ENCODE measurements at places on chromosomes 1 and 21.

DNA sequence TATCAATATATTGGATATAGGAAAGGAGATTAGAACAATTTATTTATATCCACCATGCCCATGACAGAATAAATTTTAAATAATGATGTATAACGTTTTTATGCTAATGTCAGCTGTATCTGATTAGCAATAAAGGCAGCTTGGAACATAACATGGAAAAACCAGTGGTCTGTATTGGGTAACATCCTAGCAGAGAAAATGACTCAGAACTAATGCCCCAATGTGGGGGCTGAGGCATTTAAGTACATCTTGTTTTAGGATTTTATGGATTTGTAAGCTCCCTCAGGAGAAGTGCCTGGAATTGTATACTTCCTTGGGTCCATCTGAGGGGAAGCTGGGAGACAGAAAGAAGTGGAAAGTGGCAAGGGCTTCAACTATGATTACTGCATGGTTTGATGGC, 82.3 kb downstream of the HMCN1 start:
- DNase-seq, result no peak

GRCh38 chr21:44317871-44318270, 18.0 kb downstream of the PFKL start:
- no peak for DNase-seq

DNA sequence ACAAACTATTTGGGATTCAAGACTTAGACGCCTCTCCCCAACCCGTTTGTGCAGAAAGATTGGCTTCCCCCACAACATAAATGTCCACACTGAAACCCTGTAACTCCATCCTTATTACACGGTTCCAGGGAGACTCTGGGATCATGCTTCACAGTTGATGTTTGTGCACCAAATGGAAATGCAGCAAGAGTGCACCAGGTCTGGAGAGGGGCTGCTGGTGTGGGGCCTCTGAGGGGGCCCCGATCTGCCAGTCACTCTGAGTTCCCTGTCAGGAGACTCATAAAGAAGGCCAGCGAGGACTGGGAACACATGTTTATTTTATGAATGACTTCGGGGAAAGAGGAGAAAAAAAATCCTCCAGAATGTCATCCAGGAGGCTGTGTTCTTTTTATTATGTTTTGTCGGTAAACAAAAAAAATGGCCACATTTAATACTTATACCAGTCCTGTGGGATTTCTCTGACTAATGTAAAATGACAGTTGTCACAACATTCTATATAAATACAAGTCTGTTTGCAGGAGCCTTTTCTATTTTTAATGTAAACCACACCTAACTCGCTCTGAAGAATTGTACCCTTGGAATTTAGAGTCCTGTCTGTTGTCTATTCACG, 439.1 kb upstream of the VAMP3 start:
- no peak for DNase-seq

DNA sequence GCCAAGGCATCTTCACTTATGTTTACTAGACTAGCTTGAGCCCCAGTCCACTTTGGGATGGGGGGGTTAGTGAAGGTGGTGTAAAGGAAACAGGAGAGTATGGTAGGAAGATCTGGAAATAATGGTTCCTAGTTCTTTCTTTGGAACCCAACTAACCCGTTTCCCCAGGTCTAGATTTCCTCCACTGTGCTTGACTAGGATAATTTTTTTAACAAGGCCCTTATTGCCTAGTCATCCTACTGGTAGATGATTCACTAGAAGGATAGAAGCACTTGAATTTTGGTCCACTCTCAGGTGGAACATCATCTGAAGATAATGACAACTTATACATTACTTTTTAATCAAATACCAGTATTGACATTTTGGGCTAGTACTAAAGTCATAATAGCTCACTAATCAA, 45.9 kb upstream of the MYOCOS start:
- no peak for DNase-seq

DNA sequence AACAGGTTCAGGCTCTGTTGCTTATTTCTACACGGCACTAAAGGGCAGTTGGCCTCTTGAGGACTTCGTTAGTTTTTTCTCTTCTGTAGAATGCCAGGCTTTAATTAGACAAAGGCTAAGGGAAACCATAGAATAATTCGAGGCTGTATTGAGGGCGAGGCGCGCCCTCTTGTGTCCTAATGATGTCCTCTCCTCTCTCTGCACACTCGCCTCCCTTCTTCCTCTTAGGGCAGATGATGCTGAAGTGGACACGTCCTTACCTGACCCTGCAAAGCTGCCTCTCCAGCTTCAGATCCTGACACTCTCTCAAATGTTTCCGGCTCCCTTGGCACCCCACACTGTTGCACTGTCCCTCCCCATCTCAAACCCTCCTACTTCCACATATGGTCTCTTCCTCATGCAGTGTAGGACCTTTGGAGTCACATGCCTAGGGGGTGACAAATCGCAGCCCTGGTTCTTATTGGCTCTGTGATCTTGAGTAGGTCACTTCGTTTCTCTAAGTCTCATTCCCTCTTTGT, 1.9 kb upstream of the ZSCAN20 start:
- peak; percentile 95 for DNase-seq

DNA sequence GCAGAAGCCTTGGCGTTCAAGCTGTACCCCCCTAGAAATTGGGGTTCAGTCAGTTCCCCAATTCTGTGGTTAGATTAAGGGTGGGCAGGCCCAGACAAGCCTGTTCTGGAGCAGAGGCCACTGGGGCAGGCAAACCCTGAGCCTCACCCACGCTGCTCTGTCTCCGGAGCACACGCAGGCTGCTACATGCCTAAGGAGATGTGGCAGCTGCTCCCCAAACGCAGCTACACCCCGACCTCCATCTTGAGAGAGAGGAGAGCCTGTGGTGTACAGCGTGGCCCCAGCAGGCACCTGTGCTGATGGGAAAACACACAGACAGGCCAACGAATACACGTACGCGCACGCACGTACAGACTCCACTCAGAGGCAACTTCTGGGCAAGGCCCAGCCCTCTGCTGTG, 33.9 kb upstream of the GRHL3 start:
- no peak for DNase-seq

DNA sequence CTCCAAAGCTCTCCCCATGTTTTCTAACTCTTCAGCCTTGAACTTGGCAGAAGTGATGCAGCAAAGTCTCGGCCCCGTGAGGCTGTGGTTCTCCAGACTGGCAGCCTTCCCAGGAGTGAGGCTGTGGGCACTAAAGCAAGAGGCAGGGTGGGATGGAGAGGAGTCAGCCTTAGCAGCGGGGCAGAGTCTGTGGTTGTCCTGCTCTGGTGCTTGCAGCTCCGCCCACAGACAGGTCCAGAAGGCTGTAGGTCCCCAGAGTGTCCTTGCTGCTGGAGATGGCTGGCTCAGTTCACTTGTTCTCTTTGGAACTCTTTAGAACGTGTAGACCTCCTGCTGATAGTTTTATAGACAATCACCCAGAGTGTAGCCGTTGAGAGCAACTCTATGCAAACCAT, 142.6 kb downstream of the AJAP1 start:
- DNase-seq, result no peak

- DNase-seq, result no peak
These were observed 93.4 kb downstream of the GDAP2 start for GRCh38 chr1:117836069-117836468.

- no peak for DNase-seq
These were observed 9.7 kb upstream of the PRELP start for GRCh38 chr1:203465948-203466347.

DNA sequence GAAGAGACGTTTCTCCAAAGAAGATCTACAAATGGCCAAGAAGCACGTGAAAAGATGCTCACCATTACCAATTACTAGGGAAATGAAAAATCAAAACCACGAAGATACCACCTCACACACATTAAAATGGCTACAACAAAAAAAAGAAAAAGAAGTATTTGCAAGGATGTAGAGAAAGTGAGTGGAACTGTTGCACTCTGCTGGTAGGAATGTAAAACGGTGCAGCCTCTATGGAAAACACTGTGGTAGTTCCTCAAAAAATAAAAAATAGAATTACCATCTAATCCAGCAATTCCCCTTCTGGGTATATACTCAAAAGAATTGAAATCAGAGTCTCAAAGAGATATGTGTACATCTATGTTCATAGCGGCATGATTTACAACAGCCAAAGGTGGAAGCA, 115.4 kb upstream of the EDN2 start:
- no peak for DNase-seq

GRCh38 chr1:193270996-193271395, 84.6 kb upstream of the B3GALT2 start:
- DNase-seq, result no peak

GRCh38 chr1:217091561-217091960, 368.3 kb upstream of the ESRRG start:
- no peak for DNase-seq

- DNase-seq, result no peak
These were observed 110.7 kb upstream of the KIAA0040 start for GRCh38 chr1:175303201-175303707.

GRCh38 chr1:30790850-30791778, 33.5 kb upstream of the LAPTM5 start:
- no peak for DNase-seq

GRCh38 chr21:43572446-43572845, 86.8 kb downstream of the HSF2BP start:
- DNase-seq, result no peak

DNA sequence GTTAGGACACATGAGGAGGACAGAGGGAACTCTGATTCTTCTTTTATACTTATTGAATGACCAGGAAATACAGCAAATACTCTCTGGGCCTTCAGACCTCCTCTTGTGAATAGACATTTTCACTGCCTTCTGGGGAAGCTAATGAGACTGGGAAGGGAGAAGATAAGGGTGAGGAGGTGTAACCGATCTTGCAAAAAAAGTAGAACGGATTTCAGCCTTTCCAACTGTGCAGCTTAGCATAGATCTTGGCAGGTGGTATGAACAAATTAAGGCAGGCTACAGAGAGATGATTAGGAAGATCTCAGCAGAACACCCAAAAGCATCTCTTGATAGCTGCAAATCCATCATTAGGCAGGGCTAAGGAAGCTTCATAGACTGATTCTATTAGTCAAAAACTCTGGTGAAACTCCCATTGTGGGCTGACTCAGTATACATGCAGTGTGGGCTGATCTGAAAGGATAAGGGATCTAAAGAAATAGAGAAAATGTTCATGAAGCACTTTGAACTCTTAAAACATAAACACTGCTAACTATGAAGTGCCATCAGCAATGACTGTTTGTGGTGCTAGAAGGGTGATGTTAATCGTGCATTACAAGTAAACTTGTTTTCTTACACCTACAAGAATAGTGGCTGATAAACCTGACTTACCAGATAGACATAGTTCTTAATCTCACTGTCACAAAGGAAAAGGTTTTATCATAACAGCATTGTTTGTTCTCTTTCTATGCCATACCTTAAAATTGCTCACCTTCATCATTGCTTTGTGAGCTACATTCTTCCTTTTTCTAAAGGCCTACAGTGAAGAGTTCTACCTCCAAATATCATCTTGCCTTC, 85.5 kb upstream of the PALMD start:
- no peak for DNase-seq

- DNase-seq, result no peak
These were observed 10.5 kb downstream of the RAB4A start for GRCh38 chr1:229281339-229281926.

DNA sequence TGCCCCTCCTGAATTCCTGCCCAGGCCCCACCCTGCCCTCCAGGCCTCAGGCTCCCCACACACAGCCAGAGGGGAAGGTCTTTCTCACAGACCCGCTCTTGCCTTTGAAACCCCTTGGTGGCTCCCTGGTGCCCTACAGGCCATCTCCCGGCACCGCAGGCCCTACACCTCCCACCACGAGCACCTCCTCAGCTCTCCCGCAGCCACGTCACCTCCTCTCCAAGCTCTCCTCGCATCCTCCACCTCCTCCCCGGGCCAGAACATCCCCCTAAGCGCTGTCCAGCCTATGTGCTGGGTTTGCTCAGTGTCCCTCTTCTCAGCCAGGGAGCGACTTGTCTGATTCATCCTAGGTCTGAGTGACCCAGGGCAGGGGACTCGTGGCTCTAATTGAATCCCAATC, 66.4 kb downstream of the DMRTB1 start:
- DNase-seq, result no peak

- DNase-seq, result no peak
These were observed 95.9 kb upstream of the COA6 start for GRCh38 chr1:234277161-234277868.

- DNase-seq, result no peak
These were observed 34.3 kb downstream of the SSBP3 start for GRCh38 chr1:54371942-54372275.

GRCh38 chr1:58749646-58750045, 34.2 kb downstream of the JUN start:
- DNase-seq, result no peak

DNA sequence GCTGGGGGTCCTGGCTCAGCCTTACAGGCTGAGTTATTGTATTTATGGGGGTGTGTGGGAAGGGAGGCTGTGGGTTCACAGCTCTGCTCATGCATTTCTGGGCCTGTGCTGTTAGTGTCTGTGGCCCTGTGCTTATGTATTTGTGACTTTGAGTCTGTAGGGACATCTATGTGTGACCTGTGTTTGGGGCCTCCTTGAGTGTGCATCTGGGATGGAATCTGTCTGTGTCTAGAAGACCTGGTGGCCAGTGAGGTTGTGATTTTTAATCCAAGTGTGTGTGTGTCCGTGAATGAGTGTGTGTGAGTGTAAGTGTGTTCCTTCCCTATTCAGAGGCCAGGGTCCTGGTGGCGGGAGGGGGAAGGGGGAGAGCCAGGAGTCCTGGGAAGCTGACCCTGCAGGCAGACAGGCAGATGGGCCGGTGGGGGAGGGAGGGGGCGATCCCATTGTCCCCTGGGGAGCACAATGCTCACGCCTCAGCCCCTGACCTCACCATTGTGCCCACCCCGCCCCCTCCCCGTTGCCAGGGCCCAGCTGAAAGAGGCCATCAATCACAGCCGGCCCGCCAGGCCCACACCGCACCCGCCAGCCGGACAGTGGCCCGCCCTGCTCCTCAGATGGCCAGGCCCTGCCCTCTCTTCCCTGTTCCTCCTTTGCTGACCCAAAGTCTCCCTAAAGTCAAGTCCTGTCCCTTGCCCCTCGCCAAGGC, 19.6 kb downstream of the SLC27A3 start:
- no peak for DNase-seq

DNA sequence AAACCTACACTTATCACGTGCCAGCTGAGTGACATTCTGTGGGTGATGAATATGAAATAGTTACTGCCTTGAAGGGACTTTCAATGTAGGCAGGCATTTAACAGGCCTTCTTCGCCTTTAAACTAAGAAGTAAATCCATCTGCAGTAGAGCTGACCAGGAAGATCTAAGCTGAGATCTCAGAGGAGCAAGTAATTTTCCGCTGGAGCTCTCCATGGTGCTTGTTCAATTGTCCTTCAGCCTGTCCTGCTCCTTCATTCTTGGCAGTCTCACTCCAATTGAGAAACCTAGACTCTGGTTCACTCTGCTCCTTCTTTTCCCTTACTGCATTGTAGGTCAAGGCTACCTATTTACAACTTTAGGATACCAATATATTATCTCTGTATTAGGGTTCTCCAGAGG, 183.5 kb downstream of the HMCN1 start:
- no peak for DNase-seq

DNA sequence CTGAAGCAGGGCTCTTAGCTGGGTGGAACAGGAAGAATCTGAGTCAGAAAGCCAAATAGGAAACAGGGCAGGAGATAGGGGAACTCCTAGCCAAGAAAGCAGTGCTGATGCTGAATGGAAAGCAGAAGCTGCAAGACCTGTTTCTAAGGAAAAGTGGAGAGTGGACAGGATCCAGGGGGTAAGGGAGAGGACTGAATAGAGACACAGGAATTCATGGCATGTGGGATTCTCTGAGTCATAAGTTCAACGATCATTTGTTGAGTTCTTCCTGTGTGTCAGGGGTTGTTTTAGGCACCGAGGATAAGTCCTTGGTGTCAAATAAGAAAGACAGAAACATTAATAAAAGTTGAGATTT, 153.8 kb upstream of the FGGY start:
- no peak for DNase-seq

Measured in NCI-H774 (cell line).